SK-N-SH treated with all-trans-retinoic acid at 6 μM for 48 hours (cell line): ENCODE measurements at places on chromosomes 5 and 9.

DNA sequence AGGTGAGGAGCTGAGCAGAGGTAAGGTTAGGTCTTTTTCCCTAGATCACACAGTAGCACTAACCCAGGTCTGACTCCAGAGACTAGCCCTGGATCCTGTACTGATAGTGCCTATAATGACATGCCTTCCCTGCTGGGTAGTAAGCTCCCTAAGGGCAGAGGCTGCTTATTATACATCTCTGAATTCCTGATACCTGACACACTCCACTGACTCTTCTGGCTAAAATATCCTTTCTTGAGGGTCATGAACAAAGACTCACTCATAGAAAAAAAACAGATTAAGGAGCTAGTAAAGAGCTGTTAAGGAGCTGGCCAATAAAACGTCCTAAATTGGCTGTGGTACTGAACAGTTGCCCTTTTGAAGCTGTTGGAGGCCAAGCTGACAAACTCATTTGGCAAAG is 149.0 kb upstream of the ITGA1 start:
- no peak for ATAC-seq

GRCh38 chr9:104780796-104781395 is 17.0 kb downstream of the NIPSNAP3B start:
- ATAC-seq = peak; percentile 79

- no peak for ATAC-seq
These were observed 96.3 kb downstream of the ZNF608 start for GRCh38 chr5:124650147-124650561.

- ATAC-seq = no peak
These were observed 176.2 kb downstream of the SMC2 start for GRCh38 chr9:104269996-104270963.

DNA sequence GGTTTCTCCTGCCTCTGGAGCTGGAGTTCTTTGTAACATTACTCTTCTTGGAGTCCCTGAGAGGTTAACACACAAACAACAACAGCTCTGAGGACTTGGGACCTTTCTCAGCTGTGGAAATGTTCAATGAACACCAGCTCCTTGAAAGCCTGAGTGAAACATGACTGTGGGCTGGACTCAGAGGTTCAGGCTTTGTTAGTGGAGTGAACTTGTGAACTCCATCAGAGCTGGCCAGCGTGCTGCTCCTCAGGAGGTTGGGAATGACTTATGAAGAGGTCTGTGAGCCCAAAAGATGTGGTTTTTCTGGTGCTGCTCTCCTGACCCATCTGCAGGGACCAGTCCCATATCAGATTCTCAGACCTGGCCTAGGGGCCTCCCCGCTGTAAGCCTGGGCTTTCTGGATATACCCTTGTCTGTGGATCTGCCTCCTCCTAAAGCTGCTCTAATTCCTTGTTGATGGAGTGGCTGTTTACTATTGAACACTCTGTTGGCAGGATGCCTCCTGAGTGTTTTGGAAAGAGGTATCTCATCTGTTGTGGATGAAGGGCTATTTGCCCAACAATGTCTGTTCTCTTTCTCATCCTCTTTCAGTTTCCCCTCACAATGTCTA is 170.0 kb upstream of the GDNF start:
- no peak for ATAC-seq

DNA sequence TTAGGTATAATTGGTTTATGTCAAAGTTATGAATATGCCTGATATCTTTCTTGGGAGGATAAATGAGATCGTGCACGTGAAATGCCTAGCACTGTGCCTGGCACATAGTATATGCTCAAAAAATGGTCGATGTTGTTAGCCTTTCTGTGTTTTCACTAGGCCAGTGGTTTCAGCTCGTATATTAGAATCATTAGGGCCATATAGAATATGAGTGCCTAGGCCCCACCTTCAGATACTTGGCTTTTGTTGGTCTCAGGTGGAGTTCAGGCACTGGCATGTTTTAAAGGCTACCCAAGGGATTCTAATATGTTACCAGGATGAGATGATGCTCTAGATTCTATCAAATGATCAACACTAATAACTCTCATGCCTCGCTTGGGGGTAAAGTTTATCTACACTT is 56.8 kb downstream of the ELL2 start:
- no peak for ATAC-seq

DNA sequence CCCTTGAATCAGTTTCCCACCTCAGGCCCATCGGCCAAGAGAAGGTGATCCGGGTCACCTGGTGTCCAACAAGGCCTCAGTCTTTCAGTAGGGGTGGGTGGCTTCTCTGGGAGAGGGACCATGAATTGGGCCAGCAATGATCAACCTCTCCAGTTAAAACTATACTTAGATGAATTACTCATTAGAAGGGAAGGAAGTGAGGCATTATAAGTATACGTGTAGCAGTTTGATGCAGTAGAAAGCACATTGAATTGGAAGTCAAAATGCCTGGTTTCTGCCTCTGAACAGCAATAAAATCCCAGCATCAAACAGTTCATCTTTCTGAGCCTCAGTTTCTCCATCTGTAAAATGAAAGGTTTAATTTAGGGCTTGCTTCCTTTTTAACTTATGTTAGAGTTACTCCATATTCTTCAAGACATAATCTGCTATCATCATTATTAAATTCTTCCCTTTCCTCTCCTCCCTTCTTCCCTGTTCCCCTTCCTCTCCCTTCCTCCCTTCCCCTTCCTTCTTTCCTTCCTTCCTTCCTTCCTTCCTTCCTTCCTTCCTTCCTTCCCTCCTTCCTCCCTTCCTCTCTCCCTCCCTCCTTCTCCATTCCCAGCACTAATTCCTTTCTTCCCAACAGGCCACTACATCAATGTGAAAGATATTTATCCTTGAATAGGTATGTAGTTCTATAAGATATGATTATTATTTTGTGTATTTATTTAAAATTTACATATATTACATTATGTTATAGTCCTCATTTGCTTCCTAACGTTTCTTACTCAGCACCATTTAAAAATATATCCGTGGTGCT is 18.6 kb upstream of the TMEM174 start:
- no peak for ATAC-seq

- peak; percentile 36 for ATAC-seq
These were observed 898 bp downstream of the STC2 start for GRCh38 chr5:173327084-173327947.

GRCh38 chr5:139369181-139369580 is 13.9 kb downstream of the SLC23A1 start:
- ATAC-seq = peak; percentile 78

- peak; percentile 99 for ATAC-seq
These were observed 22.0 kb upstream of the MAPK9 start for GRCh38 chr5:180313677-180314505.

DNA sequence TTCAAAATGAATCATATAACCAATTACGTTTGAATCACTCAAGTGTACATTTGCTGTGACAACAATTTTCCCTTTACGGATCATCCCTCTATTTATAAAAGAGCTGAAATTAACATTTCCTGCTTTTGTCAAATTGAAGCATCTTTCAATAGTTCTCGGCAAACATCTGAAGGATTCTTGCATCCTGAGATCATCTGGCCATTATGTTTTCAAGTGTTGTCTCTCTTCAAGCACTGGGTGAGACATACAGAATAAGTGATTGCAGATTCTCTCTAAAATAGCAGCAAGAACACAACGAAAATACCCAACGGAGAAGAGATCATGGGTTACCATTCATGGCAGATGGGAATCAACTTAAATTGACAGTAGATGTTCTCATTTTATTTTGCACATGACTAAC is 283.4 kb upstream of the GRAMD2B start:
- peak; percentile 58 for ATAC-seq

DNA sequence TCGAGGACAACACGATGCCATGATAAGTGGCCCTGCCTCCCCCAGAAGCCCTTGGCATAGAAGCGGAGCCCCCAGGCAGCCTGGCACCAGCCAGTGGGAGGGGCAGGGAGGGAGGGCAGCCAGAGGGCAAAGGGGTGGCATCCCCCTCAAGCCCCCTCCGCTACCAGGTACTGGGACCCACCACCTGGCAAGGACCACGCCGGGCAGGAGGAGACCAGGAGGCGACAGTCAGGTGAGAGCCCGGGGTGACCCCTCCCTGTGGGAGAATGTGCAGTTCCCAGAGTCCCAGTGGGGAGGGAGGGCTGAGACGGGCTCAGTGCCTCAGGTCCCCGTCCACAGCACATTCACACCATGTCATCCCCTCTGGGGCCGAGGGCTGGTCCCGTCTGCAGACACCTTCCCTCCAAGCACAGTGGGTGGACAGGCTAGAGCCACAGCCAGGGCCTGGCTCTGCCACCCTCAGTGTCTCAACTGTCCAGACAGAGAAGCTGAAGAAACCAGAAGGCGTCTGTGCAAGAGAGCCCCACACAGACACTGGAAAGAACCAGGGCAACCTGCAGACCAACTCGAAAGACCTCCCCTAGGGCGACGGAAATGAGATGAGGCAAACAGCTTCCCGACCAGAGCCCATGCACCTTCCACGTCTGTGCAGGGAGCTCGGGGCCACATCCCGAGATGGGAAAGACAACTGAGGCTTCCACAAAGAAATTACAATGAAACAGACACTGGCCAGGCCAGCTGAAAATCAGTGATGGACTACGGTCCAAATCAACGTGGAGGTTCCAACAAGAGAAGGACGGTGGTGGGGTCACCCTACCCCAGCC is 11.1 kb downstream of the BRD3 start:
- ATAC-seq = no peak

DNA sequence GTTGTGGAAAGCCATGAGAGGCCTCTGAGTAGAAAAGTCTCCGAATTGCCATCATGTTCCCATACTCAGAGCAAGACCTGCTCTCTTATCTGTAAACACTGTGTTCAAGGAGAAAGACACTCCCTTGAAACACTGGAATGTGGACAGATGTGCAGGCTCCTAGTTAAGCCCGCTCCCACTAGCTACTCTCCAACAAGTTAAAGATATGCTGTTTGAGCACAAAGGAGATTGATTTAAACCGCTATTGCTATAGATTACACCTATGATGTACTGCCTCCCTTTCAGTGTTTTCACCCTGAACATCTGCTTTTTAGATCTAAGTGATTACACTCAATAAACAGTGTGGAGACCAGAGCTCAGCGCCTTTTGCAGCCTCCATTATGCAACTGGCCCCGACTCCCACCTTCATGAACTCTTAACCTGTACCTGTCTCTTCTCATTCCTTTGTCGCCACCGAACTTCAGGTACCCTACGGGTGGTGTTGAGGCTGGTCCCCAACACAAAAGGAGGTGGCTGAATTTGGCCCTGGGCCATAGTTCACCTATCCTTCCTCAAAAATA is 47.5 kb downstream of the TMEM245 start:
- no peak for ATAC-seq

DNA sequence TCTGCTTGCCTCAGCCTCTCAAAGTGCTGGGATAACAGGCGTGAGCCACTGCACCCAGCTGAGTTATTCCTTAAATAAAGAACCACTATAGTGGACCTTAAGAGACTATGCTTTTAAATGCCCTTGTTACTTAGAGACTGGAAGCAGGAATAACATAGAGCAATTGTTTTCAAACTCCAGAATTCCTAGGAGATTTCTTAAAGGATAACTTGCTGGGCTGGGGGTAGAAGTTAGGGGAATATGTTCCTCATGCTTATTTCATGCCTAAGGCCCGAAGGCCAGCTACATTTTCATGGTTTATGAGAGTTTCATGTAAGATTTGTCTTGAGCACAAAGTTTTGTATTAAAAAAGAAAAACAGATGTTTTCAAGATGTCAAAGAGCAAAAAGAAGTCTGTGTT is 48.2 kb downstream of the CSNK1A1 start:
- ATAC-seq = no peak

GRCh38 chr5:53030893-53031292 is 41.7 kb downstream of the ITGA2 start:
- ATAC-seq = no peak

GRCh38 chr5:179955630-179956029 is 47.9 kb upstream of the TBC1D9B start:
- ATAC-seq = no peak

DNA sequence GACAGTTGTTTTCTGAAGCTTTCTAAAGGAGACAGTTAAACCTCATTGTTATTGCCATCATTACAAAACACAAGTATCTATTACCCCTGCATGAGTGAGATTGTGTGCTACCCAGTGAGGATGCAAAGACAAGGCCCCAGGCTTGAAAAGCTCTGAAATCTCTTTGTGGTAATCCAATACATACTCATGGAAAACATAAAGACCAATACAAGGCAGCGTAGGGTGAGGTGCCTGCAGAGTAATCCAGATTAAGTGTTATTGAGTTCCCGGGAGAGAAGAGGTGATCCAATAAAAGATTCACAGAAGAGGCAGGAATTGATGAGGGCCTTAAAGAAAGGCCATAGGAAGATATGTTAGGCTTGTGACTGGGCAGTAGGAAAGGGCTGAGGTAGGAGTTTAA is 150.1 kb downstream of the MEF2C start:
- no peak for ATAC-seq

GRCh38 chr5:143215690-143216089 is 187.8 kb downstream of the NR3C1 start:
- ATAC-seq = no peak

DNA sequence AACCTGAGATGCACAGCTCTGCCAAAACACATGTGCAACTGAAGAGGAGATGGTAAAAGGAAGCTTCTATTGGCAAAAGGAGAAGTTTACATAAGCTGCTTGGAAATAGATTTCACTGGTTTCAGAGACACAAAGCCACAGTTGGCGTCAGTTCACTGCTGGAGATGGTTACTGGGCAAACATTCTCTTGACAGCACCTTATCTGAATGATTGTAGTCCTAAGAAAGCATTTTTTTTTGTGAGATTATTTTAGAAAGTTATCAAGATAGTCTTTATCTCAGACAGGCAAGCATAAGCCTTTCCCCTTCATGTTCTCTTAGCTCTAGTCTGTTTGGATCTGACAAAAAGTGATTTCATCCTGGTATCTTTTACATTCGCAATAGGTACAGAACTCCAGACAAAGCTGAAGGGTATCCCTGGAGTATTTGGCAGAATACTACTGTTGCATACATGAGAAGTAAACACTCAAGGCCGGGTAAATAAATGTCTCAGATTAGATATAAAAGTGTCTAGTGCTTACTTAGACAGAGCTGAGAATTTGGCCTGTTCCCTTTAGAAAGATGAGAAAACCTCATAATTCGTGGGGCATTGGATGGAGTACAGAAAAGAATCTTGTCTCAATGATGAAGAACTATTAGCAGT is 1668.0 kb upstream of the NUDT12 start:
- ATAC-seq = no peak

DNA sequence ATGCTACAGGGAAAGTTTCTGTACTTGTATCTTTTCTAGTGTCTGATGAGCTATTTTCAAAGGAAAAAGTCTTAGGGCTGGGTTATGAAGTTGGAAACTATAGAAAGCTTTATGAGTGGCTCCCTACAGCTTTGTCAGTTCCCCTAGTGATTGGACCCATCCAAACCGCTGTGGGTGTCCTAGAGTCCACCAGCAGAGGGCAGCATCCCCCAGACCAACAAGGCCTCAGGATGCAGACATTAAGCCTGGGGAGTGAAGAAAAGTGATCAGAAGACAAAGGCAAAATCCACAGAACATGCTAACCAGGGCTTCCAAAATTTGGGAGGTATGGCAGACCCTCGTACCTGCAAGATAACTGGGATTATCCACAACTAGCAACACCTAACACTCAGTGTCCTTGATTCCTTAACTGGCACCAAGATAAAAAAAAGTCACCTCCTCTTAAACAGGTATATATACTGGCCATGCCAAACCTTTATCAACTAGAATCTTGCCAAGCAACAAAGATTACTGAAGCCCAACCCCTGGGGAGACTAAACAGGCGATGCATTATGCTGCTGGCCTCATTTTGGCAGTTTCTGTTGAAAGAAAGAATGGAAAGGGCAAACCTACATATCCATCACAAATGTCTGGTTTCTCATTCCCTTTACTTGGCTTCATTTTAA is 110.4 kb upstream of the NR5A1 start:
- ATAC-seq = peak; percentile 96
